Activated naive CD4-positive, alpha-beta T cell (primary cell): ENCODE measurements at places on chromosomes 7 and 10.

DNA sequence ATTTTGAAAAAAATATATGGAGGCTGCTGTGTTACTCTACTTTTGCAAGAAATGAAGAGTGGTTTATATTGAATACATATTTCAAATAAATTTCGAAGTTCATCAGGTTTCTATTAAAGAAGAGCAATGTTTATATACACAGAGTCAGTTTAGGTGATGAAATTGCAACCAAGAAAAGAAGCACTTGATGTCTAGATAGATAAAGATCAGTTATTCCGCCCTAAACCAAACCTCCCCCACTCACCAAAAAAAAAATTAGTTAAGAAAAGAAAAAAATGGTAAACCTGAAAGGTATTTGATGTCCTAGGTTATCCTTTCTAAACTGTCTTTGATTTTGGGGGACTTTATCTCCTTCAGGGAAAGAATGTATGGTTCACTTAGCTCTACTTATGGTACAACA, 111.8 kb downstream of the SKIDA1 start:
- DNase-seq, result no peak

DNA sequence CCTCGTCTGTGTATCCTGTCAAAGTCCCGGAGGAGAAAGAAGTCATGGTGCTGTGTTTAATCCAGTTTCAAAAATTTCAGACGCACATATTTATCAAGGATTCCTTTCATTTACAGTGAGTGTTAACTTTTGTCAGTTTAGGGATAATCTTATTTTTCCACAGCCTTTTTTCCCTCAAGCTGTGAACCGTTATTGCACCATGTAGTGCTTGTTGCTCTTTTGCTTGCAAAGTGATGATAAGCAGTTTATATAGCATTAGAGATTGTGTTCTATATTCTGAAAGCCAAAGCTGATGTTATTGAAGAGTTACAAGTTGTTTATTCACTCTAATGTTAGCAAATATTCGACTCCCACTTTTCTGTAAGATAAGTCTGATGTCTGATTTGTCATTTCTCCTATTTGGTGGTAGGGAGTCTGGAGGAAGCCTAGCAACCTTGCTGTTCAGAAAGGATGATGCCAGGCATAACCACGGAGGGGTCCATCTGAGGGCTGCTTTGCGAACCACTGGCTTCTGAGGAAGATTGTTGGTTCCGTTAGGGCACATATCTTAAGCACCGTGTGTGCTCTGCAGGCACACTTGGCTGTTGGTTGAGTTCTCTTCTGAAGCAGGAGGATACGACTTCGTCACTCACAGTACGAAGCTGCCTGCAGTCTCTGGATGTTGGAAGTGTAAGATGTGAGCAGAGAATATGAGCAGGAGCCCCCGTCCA, 11.7 kb downstream of the CCNY start:
- no peak for DNase-seq

GRCh38 chr7:108146070-108146842, 16.1 kb upstream of the LAMB4 start:
- no peak for DNase-seq

DNA sequence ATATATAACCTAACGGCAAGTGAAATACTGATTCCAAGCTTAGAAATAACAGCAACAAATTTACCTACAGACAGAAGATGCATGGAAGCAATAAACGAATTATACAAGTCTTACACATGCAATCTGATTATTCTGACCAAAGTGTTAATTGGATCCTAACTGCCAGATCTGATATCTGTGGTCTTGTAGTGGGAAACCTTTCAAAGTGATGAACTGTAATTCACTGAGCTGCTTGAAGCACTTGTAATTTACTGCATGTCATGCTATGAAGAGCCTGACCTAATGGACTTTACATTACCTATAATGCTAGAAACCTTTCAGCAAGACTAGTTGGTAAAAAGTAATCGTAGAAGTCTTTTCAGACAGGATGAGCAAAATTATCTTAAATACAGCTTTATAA, 205.6 kb downstream of the FOXP2 start:
- no peak for DNase-seq

GRCh38 chr7:18505870-18506460, 10.4 kb downstream of the HDAC9 start:
- no peak for DNase-seq

GRCh38 chr7:150435390-150436073, 14.9 kb upstream of the GIMAP8 start:
- no peak for DNase-seq

DNA sequence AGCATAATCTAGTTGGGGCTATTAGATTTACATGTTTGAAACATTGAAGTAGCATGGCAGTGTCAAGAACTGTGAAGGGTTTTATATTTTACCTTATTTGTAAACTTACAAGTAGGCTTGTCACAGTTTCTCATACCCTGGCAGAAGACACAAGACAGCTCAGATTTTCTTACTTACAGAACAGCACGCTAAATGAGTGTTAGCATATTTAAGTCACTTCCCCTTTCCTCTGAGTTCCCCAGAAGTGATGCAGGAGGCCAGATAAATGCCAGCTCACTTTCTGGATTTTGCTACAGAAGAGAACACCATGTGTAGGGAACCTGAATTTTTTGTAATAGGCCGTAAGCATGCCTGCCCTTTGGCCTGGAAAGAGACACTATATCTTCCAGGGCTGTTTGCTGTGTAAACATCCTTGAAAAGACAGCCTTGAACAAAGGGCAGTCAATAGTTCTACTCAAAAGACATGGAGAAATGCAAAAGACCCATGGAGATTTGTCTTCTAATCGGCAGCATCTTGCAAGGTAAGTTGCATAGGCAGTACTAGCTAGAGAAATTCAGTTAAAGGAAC, 279.1 kb downstream of the PHF14 start:
- DNase-seq, result no peak

DNA sequence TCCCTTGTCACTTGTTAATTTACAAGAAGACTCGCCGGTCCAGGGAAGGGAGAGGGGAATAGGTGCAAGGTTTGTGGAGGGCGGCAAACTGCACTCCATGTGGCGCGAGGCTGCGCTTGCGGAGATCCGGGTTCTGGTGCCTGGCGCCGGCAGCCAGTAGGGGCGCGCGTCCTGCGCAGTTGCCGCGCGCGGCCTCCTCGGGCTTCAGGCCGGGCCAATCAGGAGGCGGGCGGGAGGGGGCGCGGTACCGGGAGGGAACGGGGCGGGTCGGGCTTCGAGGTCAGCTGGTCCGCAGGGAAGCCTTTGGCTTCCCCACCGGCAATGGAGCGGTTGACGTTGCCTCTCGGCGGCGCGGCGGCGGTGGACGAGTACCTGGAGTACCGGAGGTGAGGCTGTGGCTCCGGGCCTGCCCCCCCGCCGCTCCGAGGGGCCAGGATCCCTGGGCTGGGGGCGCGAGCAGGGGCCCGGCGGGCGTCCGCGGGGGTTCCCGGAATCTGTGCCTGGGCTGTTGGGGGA, at the start of gene FAM221A:
FAM221A (plus strand) TSS at position 302 of the 516 bp plus-strand sequence; CDS start at position 322, 20 bp downstream.
- DNase-seq, result peak; percentile 74

GRCh38 chr10:35675846-35676245, 33.8 kb upstream of the FZD8 start:
- DNase-seq, result no peak

GRCh38 chr7:7665031-7665430, 24.5 kb downstream of the UMAD1 start:
- no peak for DNase-seq
